Left hindlimb (tissue), 1 donor: ENCODE measurements at places on chromosomes 2 and 18.

- no peak for DNase-seq
These were observed 18.6 kb upstream of the REG3A start for GRCh38 chr2:79178076-79178674.

- no peak for DNase-seq
These were observed 75.1 kb upstream of the MAP4K4 start for GRCh38 chr2:101622210-101623030.

- peak; percentile 42 for DNase-seq
These were observed 173.4 kb upstream of the TRIB2 start for GRCh38 chr2:12543076-12543977.

- DNase-seq, result no peak
These were observed 31.5 kb downstream of the TRABD2A start for GRCh38 chr2:84849271-84849952.

DNA sequence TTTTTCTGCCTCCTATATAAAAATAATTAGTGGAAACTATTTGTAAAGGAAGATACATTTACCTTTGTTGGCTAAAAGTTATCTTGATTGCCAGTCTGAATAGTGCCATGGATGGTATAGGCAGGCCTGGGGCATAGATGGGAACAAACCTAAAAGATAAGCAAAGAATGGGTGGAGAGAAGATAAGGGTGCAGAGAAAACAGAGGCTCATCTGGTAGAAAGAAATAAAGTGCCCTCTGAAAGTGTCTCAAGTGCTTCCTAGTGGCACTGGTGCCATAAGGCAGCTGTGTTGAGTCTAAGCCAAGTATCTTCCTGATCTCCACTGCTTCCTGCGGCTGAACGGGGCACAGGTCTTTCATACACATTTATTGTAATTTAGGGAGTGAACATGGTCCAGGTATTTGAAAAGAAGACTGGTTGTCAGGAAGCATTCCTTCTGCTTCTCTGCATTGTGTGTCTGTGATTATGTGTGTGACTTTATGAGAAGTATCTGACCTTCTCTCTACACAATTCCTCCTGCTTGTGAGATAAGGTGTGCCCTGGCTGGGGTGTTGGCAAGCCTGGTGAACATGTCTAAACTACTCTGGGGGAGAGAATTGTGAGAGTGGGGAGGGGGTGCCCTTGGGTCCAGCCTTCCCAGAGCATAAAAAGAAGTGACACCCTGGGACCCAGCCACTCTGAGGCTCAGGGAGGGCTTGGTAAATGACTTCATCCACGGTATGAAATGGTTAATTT is 280.5 kb downstream of the CAMKMT start:
- no peak for DNase-seq

GRCh38 chr18:59357928-59358327 is 1.1 kb downstream of the LMAN1 start:
- DNase-seq, result no peak

GRCh38 chr18:59085126-59085794 is 54.4 kb upstream of the SEC11C start:
- no peak for DNase-seq

DNA sequence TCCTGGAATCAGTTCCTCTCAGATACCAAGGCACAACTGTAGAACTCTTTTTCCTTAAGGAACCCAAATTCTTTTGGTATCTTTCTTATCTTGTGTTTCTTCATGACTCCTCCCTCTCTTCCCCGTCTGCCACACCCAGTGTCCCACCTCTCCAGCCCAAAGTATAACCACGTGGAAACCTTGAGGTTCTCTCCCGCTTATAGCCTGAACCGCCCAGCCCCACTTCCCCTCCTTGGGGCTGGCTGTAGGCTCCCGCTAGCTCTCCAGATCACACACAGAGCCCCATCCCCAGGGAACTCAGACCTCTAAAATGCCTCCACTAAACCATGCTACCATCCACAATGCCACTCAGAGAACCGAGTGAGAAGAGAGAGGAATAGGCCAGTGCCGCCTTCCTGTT is 87.5 kb downstream of the MAPRE2 start:
- no peak for DNase-seq

GRCh38 chr2:192500550-192501200 is 305.9 kb upstream of the TMEFF2 start:
- DNase-seq, result no peak

- DNase-seq, result no peak
These were observed 24.1 kb upstream of the ACVR1 start for GRCh38 chr2:157900203-157900602.

GRCh38 chr2:16130906-16131400 is 190.6 kb downstream of the MYCN start:
- DNase-seq, result no peak

DNA sequence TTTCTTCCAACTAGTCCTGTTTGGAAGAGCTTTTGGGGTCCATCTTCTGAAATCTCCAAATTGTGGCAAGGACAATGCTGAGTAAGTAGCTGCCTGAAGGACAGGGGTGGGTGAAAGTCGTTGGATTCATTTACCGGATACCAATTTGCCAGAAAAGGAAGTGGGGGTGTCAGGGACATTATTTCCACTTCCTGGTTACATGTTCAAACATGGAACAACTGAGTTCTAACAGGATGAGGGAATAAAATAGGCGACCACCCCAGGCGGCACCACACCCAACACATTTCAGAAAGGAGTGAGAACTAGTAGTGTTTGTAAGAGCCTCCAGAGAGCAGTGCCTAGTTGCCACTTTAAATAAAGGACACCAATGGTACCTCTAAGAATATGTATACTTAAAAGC is 158.6 kb upstream of the SERTAD2 start:
- no peak for DNase-seq

GRCh38 chr2:212974692-212975091 is 176.7 kb downstream of the IKZF2 start:
- DNase-seq, result no peak

DNA sequence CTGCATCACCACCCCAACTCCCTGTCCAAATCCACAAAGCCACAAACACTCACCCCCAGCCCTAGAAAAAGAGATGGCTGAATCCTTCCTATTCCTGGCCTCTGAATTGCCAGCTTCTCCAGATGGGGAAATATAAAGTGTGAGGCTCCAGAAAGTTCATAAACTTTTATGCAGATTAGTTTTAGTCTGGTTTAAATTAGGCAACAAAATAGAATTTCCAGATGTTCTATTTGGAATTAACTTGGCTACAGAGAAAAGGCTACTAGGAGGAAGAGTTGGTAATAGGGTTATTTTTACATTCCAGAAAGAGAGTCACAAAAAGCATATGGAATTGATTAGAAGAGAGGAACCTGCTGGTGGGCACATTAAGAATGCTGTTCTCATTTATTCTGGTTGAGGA is 56.0 kb downstream of the EN1 start:
- DNase-seq, result no peak

DNA sequence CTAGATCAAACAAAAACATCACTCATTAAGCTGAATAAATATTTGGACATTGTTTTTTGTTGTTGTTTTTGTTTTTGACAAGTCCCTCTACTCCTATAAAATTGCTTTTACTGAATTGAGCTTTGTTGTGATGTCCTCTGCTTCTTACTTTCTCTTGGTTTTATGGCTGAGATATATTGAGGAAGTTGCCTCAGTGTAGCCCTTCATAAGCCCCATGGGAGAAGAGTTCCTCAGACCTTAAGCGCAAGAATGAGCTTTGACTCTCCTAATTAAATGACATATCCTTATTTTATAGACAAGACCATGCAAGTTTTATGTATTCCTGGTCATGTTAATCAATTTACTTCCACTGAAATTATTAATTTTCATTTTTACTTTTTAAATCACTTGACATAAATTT is 54.9 kb downstream of the CERKL start:
- no peak for DNase-seq

GRCh38 chr2:53455094-53455493 is 312.5 kb upstream of the CHAC2 start:
- no peak for DNase-seq

DNA sequence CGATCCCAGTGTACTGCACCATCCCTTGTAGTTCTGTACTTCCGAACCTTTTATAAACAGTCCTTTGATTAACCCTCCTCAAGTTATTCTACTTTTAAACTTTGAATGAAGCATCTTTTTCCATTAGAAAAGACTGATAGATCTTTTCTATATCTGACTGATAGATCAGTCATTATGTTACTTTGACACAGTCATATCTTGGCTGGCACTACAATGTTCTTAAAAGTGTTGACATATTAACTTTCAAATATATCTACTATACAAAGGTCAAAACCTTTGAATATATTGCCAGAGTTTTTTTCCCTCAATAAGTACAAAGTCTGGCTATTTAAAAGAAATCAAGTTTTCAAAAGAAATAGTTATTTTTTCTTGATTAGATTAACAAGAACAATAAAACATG is 35.4 kb upstream of the NABP1 start:
- DNase-seq, result no peak
